ENCODE measurements at places on chromosomes 16 and 17.

DNA sequence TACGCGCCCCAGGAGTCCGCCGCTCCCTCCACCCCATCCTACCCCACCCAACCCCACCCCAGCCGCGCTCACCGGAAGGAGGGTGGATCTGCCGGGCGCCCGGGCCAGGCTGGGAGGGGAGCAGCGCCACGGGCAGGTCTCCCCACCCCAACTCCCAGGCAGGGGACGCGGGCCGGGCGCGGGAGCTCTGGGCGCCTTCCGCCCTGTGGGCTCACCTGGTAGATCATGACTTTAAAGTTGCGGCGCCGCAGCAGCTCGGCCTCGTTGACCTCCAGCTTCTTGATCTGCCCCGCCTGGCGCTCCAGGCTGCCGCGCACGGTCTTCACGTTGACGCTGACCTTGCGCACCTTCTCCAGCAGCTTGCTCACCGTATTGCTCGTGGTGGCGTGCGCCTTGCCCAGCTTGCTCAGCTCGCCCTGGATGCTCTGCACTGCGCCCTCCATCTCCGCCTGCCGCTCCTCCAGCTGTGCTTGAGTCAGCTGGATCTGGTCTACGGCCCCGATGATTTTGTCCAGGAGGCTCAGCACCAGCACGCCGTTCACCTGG lies 571 bp downstream of the CAVIN1 start:
- peak; percentile 27 for DNase-seq

- peak; percentile 96 for DNase-seq
Measured at GRCh38 chr17:44137891-44138709, 3.6 kb upstream of the HROB start.

GRCh38 chr17:33904476-33904875 lies 350.6 kb upstream of the CCL2 start:
- no peak for DNase-seq

- no peak for DNase-seq
Measured at GRCh38 chr17:80588702-80589383, 44.2 kb downstream of the RPTOR start.

DNA sequence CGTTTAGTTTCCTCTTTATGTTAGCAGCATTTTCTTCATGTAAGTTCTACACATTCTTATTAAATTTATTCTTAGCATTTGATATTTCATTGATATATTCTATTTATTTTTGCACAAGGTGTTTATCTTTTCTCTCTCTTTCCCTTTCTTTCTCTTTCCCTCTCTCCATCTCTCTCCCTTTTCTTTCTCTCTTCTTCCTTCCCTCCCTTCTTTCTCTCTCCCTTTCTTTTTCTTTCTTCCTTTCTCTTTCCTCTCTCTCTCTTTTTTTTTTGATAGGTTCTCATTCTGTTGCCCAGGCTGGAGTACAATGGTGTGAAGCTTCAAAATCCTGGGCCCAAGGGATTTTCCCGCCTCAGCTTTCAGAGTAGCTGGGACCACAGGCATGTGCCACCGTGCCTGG lies 176.4 kb downstream of the AXIN2 start:
- no peak for DNase-seq

- DNase-seq = no peak
Measured at GRCh38 chr17:60147553-60148223, 2.1 kb upstream of the CA4 start.

DNA sequence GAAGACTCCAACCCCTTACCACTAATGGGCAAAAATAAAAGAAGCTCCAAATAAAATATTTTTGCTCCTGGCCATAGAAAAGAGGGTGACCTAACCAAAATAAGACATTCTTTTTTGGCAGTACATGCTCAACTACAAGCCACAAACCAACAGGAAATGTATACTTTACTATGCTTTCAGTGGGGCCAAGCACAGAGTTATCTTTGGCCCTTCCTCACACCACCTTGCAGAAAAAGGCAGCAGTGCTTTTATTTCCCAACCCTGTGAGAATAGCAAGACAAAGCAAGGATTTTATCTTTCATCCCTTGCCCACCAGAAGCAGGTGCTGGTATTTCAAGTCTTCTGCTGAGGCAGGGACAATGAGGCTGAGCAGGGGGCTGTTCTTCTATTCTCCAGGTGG lies 1493.1 kb downstream of the CDH11 start:
- DNase-seq = no peak

DNA sequence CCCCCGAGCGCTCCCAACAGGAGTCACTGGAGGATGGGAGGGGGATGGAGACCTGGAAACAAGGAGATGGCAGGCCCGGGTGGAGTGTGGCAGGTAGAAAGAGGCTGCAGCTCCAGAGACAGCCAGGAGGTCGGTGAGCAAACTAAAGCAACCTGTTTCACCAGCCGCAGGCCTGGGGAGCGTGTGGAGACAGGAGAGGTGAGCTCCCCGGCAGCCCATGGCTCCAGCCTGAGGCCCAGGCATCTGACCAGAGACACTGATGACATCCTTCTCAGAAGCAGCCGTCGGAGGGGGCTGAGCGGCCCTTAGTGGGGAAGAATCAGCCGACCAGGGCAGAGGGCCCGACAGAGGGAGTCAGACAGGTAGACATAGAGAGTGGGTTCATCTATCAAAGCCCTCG lies 165.1 kb downstream of the ZNF423 start:
- DNase-seq = no peak

DNA sequence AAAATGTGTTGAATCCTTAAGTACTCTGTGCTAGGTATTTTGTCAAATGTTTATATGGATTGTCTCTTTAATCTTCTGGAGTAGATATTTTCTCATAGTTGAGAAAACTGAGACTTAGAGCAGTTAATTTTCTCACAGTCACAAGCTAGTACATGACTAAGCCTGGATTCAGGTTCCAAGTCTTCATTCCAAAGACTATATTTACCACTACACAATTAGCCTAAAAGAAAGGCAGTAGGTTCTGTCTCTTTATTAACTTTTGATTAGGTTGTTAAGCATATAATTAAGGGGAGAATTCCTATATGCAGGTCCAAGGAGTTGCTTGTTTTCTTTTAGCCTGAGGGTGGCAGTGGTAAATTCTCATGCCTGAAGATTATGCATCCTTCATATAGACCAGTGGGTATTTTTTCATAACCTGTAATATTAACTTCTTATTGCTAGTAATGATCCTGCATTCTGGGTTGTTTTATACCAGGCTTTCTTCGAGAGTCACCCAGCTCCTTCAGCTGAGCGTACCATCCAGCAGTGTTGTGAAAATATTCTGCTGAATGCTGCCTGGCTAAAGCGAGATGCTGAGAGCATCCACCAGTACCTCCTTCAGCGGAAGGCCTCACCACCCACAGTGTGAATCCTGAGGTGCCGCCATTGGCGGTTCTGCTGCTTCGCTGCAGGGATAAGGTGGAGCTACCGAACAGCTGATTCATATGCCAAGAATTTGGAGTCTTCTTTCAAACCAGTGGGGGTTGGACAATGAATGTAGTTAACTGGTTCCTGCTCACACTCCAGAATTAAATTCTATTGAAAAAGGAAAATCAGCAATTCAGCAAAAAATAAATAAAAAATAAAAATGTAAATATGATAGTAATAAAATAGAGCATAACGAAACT lies 28.2 kb upstream of the KPNB1 start:
- DNase-seq = peak; percentile 45

- no peak for DNase-seq
Measured at GRCh38 chr17:66582373-66583111, 252.4 kb upstream of the CACNG5 start.

DNA sequence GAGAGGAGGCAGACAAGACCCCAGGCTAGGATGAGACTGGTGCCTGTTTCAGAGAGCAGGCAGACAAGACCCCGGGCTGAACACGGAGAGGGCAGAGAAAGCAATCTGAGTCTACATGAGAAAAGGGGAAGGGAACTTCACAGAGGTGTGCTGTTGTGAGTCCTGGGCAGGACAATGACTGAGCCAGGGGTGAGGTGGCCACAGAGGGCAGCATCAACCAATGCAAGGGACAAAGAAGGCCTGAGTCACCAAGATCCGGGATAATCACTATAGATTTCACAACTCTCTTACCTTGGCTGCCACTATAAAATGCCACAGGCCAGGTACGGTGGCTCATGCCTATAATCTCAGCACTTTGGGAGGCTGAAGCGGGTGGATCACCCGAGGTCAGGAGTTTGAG lies 89.0 kb downstream of the SLC39A11 start:
- DNase-seq = no peak

DNA sequence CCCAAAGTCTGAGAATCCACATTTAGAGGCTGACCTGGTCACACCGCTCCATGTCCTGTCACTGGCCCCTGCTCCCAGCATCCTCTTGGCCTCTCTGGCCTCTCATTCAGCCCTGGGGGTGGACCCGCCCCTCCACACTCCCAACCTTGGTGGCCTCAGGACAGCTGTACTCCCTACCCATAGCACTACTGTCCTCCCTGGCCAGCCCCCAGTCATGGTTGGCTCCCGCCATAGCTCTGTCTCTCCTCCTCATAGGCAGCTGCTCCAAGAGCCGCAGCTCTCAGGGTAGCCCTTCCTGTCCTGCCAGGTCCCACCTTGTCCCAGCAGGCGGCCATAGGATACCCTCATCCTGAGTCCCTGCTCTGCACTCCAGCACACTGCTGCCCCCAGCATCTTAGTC lies 38.0 kb upstream of the PHB1 start:
- DNase-seq = no peak

DNA sequence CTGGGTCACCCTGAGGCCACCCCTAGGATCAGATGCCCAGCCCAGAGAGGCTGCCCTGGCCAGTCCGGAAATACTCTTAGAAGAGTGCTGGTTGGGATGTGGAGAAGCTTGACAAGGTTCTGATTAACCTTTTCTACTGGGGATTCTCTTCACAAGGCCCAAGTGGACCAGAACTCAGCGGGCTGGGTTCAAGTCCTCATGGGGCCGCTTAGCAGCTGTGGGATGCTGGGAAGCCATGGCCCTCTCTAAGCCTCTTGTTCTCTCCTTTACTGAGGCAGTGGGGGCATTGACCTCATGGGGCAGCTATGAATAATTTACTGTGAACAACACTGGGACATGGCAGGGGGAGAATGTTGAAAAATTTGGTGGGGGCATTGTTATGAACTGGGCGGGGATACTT lies 92.8 kb downstream of the CYLD start:
- DNase-seq = no peak

- peak; percentile 28 for DNase-seq
Measured at GRCh38 chr17:8740486-8740885, 4.2 kb downstream of the CCDC42 start.

DNA sequence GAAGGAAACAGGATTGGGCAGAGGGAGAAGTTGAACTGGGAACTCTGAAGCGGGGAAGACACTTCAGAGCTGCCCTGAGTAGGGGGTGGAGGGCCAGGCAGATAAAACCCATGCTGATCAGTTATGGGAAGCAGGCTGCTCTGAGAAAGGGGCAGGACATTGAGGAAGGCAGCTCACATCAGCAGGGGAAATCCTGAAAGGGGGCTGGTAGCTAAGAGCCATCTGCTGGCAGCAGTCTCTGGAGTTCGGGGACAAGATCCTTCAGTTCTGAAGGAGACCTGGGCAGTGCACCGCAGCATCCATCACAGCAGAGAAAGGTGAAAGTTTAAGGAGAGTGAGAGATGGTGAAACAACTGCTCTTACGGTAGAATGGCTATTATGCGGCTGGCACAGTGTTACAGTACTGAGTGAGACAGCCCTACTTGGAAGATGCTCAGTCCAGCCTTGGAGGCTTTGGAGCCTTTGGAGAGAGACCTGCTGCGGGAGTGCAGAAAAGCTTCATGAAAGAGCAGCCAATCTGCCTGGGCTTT lies 5.4 kb upstream of the KIF18B start:
- no peak for DNase-seq

- peak; percentile 86 for DNase-seq
Measured at GRCh38 chr17:38584350-38584925, 21.3 kb downstream of the SRCIN1 start.

DNA sequence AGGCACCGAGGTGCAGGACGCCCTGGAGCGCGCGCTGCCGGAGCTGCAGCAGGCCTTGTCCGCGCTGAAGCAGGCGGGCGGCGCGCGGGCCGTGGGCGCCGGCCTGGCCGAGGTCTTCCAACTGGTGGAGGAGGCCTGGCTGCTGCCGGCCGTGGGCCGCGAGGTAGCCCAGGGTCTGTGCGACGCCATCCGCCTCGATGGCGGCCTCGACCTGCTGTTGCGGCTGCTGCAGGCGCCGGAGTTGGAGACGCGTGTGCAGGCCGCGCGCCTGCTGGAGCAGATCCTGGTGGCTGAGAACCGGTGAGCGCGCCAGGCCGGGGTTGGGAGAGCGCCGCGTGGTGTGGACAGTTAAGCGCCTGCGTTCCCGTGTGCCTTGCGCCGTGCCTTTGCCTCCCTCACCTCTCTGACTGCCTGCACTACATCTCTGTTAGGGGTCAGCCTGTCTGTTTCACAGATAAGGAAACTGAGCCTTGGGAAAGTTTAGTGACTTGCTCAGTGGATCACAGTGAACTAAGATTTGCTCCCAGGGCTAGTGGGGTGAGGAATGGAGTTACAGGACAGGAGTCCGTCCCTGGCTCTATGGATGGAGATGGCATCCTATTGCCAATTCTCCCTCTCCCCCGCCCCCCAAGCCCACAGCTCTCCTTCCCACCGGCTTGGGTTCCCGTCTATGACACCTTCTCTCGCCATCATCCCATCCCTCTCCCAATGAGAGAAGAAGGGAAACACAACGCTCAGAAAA lies 880 bp downstream of the SARM1 start:
- no peak for DNase-seq

DNA sequence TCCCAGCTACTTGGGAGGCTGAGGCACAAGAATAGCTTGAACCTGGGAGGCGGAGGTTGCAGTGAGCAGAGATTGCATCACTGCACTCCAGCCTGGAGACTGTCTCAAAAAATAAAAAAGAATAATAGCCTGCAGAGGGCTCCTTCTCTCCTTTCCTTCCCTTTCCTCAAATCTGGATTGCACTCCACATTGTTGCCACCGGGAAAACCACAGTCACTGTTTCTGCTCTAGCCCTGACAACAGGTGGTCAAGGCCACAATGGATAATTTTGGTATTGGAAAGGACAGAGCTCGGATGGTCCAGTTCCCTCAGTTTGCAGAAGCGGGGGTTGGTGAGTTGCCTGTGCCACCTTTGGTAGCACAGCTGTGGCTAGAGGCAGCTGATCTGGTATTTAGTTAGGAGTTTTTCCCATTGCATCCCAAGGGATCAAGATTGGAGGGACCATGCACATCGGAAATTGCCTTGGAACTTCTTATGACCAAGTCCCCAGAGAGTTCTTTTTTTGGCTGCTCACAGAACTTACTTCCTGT lies 44.7 kb upstream of the PRSS54 start:
- peak; percentile 26 for DNase-seq

DNA sequence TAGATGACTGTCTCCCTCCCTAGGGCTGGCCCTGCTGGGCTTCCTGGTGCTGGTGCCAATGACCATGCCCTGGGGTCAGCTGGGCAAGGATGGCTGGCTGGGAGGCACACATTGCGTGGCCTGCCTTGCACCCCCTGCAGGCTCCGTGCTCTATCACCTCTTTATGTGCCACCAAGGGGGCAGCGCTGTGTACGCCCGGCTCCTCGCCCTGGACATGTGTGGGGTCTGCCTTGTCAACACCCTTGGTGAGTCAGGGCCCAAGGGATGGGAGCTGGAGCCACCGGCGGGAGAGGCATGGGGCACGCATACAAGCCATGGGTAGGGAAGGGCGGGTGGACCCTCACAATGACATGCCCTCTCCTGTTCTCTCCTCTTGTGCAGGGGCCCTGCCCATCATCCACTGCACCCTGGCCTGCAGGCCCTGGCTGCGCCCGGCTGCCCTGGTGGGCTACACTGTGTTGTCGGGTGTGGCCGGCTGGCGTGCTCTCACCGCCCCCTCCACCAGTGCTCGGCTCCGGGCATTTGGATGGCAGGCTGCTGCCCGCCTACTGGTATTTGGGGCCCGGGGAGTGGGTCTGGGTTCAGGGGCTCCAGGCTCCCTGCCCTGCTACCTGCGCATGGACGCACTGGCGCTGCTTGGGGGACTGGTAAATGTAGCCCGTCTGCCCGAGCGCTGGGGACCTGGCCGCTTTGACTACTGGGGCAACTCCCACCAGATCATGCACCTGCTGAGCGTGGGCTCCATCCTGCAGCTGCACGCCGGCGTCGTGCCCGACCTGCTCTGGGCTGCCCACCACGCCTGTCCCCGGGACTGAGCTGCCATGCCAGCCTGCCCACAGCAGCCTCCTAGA lies 2.2 kb downstream of the PAQR4 start:
- peak; percentile 11 for DNase-seq

Data from stomach (tissue), 19 donors.